ENCODE measurements at places on chromosomes 1 and 21. TPM values are rescaled to one million over a fixed set of nuclear protein-coding genes. Genes with fewer than 3 reads are reported as not detected.

- H3K36me3 ChIP-seq: no peaks in the 10 kb centered on the region
- H3K27ac ChIP-seq: no peak overlapping the region
- no peak overlapping the region for H3K4me3 ChIP-seq
- no peak for DNase-seq
- H3K4me1 ChIP-seq: no peaks in the 10 kb centered on the region
Observed at GRCh38 chr1:178004926-178005391, 35.1 kb upstream of the SEC16B start.

- H3K27ac ChIP-seq: no peak overlapping the region
- peaks cover 11% of the 10 kb centered on the region for H3K4me1 ChIP-seq
- no peaks in the 10 kb centered on the region for H3K36me3 ChIP-seq
- no peak overlapping the region for H3K4me3 ChIP-seq
- DNase-seq: peak; percentile 70
- H3K27me3 ChIP-seq: no peaks in the 10 kb centered on the region
Observed at GRCh38 chr1:116498789-116499628, 71.8 kb downstream of the CD58 start.

GRCh38 chr1:36753451-36753850 lies 270.7 kb upstream of the CSF3R start:
- no peaks in the 10 kb centered on the region for H3K36me3 ChIP-seq
- no peaks in the 10 kb centered on the region for H3K27me3 ChIP-seq
- no peak overlapping the region for H3K27ac ChIP-seq

GRCh38 chr1:4139646-4140045 lies 239.6 kb upstream of the C1orf174 start:
- H3K27ac ChIP-seq: no peak overlapping the region
- peaks cover 4% of the 10 kb centered on the region for H3K27me3 ChIP-seq
- H3K36me3 ChIP-seq: no peaks in the 10 kb centered on the region

DNA sequence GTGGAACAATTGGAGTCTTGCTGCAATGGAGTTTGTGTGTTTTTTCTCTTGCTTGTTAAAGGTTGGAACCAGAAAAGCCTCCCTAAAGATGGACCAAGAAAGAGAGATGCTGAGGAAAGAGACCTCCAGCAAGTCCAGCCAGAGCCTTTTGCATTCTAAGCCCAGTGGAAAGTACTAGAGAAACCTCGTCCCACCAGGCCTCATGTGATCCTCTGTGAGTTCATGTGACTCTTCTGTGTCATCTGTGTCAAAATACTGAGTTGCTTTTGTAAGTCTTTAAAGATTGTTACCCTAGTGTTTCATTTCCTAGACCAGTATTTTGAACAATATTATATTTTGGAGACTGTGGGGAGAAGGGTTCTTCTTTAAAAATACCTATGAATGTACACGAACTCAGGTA lies 12.5 kb upstream of the EFHD2 start:
- H3K4me3 ChIP-seq: no peak overlapping the region
- DNase-seq: no peak
- no peaks in the 10 kb centered on the region for H3K36me3 ChIP-seq
- H3K27me3 ChIP-seq: peaks cover 3% of the 10 kb centered on the region
- no peaks in the 10 kb centered on the region for H3K4me1 ChIP-seq
- H3K27ac ChIP-seq: no peak overlapping the region

DNA sequence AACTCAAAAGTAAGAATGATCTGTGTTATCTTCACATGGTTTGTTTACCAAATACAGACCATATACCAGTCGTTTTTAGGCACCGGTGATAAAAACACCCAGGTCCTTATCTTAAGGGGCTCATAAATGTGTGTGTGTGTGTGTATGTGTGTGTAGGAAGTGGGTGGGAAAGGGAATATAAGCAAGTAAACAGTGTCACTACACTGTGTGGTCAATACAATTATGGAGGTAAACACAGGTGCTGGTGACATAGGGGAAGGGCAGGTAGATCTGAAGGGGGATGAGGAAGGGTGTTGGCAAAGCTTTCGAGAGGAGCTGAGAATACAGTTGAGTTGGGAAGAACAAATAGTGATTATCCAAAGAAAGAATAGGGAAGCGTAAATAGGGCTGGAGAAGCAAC lies 19.1 kb upstream of the MRPS6 start:
- no peaks in the 10 kb centered on the region for H3K36me3 ChIP-seq
- no peak overlapping the region for H3K27ac ChIP-seq
- no peak for DNase-seq

DNA sequence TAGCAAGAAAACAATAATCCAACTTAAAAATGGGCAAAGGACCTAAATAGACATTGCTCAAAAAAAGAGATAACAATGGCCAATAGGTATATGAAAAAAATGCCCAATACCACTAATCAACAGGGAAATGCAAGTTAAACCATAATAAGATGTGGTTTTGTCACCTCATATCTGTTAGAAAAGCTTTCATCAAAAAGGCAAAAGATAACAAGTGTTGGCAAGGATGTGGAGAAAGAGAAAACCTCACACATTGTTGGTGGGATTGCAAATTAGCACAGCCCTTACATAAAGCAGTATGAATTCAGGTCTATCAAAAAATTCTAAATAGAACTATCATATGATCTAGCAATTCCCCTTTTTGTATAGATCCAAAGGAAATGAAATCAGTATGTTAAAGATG lies 387.2 kb upstream of the DUSP10 start:
- no peaks in the 10 kb centered on the region for H3K4me1 ChIP-seq
- H3K4me3 ChIP-seq: no peak overlapping the region
- no peak overlapping the region for H3K27ac ChIP-seq
- DNase-seq: no peak

DNA sequence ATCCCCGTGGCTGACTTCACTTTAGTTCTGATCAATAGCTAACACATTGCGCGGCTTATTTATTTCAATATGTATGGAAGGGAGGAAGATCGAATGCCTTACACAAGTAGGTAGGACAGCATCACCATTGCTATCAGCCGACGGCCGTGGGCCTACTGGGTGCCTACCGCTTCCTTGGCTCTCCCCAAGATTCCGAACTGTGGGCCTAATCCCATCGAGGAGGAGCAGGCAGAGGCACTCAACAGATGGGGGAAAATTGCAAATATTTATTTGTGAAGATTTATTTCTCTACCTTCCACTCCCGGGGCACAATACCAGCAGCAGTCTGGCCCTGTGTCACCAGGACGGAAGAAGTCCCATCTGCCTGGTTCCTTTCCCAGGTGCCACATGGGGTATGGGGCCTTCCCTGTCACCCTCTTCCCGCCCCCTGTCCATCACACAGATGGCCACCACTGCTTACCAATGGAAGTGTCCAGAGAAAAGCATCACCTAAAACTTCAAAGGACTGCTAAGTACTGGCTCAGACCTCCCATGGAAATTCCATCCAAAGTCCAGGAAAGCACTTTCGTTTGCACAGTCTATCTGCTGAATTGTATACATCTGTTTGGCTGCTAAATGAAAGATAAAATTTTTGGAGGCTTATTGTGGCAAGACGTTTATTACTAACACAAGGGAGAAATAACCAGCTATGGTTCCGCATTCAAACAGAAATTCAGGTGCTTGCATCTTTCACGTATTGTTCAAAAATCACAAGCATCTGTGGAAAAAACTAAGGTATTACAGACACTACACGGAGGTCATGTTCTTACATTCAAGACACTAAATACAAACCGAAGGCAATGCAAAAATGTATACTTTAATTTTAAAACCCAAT lies 11.8 kb downstream of the AGT start:
- H3K27me3 ChIP-seq: peaks cover 3% of the 10 kb centered on the region
- H3K27ac ChIP-seq: no peak overlapping the region
- DNase-seq: no peak
- H3K4me3 ChIP-seq: no peak overlapping the region
- peaks cover 2% of the 10 kb centered on the region for H3K36me3 ChIP-seq

GRCh38 chr1:63967901-63968300 lies 194.1 kb downstream of the ROR1 start:
- no peaks in the 10 kb centered on the region for H3K36me3 ChIP-seq
- H3K4me1 ChIP-seq: peaks cover 4% of the 10 kb centered on the region
- no peak for DNase-seq
- H3K27me3 ChIP-seq: no peaks in the 10 kb centered on the region

RBP7 gene
- total RNA-seq: 5.7 TPM

CRNN gene
- not detected for total RNA-seq

TAS1R1 gene
- total RNA-seq: 2.7 TPM

USP1 gene
- 40.4 TPM for total RNA-seq

CD48 gene
- 1.2 TPM for total RNA-seq

CDC42BPA gene
- total RNA-seq: 38.2 TPM

COL11A1 gene
- total RNA-seq: 265 TPM

LIN28A gene
- not detected for total RNA-seq

AKR7A2 gene
- 42.8 TPM for total RNA-seq

CCDC185 gene
- not detected for total RNA-seq

DMBX1 gene
- total RNA-seq: not detected

CFAP57 gene
- 0.04 TPM for total RNA-seq

Measured in muscle of leg (tissue), 16 donors.